ENCODE measurements at places on chromosomes 1 and 21. TPM values are rescaled to one million over a fixed set of nuclear protein-coding genes. Genes with fewer than 3 reads are reported as not detected.

- H3K4me1 ChIP-seq = no peaks in the 10 kb centered on the region
- peaks cover 20% of the 10 kb centered on the region for H3K27me3 ChIP-seq
- H3K27ac ChIP-seq = no peak overlapping the region
- DNase-seq = no peak
Measured at GRCh38 chr1:18175530-18176377, 68.2 kb downstream of the IGSF21 start.

- 0 out of 2 replicates have a peak, but pooled peaks cover 2% of the 10 kb centered on the region for H3K27me3 ChIP-seq
- no peak for DNase-seq
- no peak overlapping the region for H3K4me3 ChIP-seq
- H3K4me1 ChIP-seq = peaks cover 14% of the 10 kb centered on the region
- no peak overlapping the region for H3K27ac ChIP-seq
- no peaks in the 10 kb centered on the region for H3K36me3 ChIP-seq
Measured at GRCh38 chr1:205472737-205473441, 17.0 kb upstream of the BLACAT1 start.

- no peaks in the 10 kb centered on the region for H3K4me1 ChIP-seq
- H3K36me3 ChIP-seq = no peaks in the 10 kb centered on the region
- H3K27me3 ChIP-seq = no peaks in the 10 kb centered on the region
- H3K27ac ChIP-seq = no peak overlapping the region
- no peak for DNase-seq
- H3K4me3 ChIP-seq = no peak overlapping the region
Measured at GRCh38 chr1:184359909-184360308, 26.9 kb upstream of the C1orf21 start.

FALEC gene
- total RNA-seq = 1.0 TPM
